Retina (tissue), 1 donor: ENCODE measurements at places on chromosomes 4 and X.

DNA sequence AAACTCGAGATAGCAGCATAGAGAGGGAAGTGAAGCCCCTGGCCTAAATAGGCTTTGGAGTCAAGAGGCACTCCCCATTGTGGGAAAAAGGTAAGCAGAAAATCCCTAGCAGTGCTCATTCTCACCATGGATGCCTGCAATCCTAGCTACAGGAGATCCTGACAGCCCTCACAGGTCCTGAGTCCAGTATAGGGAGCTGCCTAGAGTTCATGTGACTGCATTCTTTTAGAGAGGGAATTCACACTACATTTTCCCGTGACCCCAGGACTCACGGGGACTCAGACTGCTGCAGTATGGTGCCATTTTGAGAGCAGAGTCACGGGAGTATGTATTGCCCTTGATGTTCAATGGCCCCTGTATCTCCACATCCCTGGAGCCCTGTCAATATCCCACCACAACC, 82.4 kb downstream of the MAGED1 start:
- DNase-seq, result no peak

DNA sequence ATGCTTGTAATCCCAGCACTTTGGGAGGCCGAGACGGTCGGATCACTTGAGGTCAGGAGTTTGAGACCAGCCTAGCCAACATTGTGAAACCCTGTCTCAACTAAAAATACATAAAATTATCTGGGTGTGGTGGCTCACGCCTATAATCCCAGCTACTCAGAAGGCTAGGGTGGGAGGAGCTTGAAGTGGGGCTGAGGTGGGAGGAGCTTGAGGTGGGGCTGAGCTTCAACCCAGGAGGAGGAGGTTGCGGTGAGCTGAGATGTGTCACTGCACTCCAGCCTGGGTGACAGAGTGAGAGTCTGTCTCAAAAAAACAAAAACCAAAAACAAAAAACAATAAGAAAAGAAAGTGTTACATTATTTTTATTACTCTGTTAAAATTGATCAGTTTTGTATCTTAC, 1164.4 kb upstream of the IGFBP7 start:
- DNase-seq, result no peak

DNA sequence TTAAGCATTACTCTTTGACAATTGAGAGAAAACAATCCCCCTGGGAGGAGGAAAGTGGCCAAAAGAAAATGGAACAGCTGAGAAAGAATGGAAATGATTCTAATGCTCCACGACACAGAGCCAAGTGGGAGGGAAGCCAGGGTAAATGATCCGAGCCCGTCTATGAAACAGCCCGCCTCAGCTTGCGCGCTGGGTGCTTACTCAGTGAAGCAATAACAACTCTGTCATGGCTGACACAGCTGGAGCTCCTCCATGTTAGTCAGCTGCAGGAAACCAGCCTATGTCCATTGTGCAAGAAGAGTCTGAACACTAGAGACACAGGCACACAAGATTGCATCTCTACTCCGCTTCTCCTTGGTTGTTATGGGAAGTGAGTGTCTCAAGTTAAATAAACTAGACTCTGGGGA, 19.3 kb downstream of the NOA1 start:
- DNase-seq, result peak; percentile 66

DNA sequence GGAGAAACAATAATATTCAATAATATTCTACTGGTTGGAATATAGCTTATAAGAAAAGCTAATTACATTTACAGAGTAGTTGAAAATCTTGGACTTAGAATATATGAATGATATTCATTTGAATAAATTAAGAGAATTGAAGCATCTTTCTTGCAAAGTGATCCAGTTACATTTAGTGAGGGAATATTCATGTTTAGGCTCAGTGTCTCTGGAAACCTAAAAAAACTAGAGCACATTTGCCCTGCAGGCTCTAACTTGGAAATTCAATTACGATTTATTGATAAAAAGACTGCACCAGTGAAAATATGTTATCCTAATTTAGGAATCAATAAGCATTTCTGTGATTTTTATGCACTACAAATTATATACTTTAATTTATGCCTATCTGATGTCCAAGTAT, 58.3 kb upstream of the RAP1GDS1 start:
- no peak for DNase-seq

- DNase-seq, result no peak
Measured at GRCh38 chr4:17380347-17380746, 131.5 kb downstream of the QDPR start.

- no peak for DNase-seq
Measured at GRCh38 chr4:151025759-151026158, 10.7 kb upstream of the LRBA start.

GRCh38 chrX:69539437-69539836, 35.3 kb downstream of the NALF2 start:
- no peak for DNase-seq

- no peak for DNase-seq
Measured at GRCh38 chrX:84907324-84907968, 96.2 kb upstream of the APOOL start.
